Stimulated activated naive CD4-positive, alpha-beta T cell (primary cell): ENCODE measurements at places on chromosomes 16 and 17.

- DNase-seq = no peak
Observed at GRCh38 chr17:75473246-75473645, 16.8 kb downstream of the TMEM94 start.

DNA sequence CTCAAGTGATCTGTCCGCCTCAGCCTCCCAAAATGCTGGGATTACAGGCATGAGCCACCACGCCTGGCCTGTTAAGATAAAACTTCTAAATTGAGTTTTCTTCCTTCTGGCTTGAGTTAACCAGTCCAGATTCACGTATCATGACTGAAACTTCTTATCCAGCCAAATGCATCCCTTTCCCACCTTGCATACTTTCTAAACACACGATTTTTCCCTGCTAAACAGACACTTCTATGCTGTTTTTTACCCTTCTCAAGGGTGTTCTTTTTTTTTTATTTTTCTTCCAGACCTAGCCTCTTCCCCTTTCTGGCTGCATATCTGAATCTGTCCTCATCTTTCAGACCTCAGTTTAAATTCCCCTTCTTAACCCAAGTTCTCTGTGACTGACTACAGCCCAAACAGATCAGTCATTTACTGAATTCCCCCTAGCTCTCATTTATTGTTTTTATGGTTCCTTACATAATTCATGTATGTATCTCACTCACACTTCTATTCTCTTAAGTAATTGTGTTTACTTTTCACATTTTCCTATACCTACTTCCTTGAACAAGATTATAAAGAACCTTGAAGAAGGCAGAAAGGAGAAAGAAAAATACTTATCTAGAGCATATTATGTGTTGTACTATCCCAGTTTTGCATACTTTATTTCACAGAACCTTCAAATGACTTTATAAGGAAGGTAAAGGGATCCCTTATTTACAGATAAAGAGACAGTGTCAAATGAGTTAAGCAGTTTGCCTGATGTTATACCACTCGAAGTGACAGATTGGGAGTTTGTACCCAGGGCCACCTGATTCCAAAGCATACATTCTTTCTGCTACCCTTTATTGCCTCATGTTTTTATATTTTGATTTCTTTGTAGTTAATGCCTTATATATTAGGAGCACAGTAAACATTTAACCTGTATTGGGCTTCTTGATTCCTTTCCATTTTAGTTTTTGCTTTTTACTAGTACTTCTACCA is 5.2 kb downstream of the EVI2B start:
- no peak for DNase-seq

DNA sequence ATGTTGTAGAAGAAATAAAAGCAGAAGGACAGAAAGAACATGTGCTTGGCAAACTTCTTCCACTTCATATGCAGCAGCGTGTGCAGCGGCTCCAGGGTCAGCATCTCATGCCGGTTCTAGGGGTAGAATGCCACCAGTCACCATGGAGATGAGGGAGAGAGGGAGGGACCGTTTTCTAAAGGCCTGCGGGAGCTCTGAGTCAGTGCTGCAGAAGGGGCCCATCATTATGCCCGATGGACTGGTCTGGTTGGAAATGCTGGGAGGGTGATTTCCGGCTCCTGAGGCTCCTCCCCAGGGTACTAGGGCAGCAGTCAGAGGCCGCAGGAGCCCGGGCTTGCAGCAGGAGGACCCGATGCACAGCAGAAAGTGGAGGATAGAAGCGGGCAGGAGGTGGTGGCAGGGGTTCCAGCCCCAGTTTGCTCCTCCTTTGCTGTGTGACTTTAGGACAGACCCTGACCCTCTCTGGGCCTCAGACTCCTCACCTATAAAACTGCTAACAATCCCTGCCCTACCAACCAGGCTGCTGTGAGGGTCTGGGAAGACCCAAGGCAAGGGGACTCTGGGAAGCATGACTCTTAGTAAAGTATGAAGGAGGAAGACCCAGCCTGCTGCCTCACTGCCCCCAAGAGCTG is 28.6 kb downstream of the TRPV3 start:
- DNase-seq = no peak

- no peak for DNase-seq
Observed at GRCh38 chr16:24347556-24347955, 91.4 kb downstream of the CACNG3 start.

GRCh38 chr17:27533874-27534815 is 77.9 kb downstream of the KSR1 start:
- no peak for DNase-seq

DNA sequence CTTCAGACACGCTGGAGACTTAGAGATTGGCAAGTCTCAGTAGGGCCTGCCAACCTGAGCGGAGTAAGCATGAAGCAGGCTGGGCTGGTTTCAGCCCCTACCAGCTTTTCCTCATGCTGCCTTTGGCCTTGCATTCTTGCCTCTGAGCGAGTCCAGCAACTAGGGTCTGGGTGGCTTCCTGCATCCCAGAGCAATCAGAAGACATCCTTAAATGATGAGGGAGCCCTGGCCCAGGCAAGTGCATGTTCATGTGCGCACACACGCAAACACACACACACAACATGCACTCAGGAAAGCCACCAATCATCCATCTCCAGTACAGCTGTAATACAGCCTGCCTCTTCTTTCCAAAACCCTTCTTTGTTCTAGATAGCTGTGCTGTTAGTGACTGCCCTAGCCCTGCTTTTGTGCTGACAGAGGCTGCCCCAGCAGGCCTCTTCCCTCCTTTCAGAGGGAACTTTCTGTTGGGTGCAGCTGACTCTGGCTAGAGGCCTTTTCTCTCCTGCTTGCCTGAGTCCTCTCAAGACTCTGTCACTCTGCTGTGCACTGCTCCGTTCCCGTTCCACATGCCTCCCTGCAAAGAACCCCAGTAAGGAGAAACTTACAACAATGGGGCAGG is 30.7 kb upstream of the TBX2 start:
- no peak for DNase-seq

- DNase-seq = no peak
Observed at GRCh38 chr17:15323131-15323530, 18.3 kb downstream of the TEKT3 start.

- DNase-seq = no peak
Observed at GRCh38 chr17:58351182-58351581, 819 bp downstream of the SUPT4H1 start.

DNA sequence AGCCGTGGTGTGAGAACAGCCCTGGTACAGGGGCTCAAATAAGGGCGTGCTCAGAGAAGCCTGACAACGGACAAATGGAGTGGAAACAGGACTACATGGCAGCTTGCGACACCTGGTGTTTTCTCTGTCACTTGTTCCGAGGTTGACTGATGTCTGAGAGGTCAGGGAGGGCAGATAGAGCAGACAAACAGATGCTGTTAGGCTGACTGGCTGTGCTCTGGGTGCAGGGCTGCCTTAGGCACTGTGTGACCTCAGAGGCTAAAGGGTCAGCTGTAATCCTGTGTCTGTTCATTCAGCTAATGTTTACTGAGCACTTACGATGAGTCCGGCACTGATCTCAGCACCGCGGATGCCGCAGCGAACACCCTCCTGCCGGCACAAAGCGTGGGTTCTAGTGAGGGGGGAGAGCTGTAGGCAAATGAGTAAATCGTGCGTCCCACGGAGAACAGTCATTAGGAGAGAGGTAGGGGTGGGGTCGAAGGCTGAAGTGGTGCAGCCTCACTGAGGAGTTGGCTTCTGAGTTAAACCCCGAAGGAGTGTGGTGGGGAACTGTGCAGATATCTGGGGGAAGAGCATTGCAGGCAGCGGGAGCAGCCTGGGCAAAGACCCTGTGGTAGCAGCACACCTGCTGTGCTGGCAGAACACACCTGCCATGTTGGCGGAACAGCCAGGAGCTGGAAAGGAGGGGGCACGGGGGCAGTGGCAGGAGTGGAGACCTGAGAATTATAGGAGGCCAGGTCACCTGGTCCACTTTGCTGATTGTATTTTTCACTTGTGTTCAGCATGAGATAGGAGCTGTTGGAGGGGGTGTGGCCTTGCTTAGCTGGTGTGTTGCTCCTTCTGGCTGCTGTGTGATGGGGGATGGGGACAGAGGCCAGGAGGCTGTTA is 35.0 kb downstream of the GPT2 start:
- no peak for DNase-seq

GRCh38 chr17:78998311-78999055 is 11.1 kb downstream of the CANT1 start:
- no peak for DNase-seq

- DNase-seq = no peak
Observed at GRCh38 chr16:58459344-58460218, 40.4 kb upstream of the NDRG4 start.
